Activated CD8-positive, alpha-beta T cell treated with anti-CD3 and anti-CD28 coated beads for 36 hours (primary cell): ENCODE measurements at places on chromosomes 3 and 15.

DNA sequence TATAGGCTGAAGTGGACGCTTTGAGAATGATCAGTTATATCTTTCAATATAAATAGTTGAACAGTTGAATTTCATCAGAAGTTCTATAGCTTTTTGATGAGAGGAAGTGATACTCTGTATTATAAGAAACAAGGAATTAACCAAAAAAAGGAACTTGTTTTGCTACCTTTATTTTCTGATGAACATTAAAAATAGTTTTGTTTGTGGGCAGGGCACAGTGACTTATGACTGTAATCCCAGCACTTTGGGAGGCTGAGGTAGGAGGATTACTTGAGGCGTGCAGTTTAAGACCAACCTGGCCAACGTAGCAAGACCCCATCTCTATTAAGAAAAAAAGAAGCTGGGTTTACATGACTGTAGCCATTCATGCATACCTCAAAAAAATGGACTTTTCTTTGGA is 16.7 kb downstream of the BLOC1S6 start:
- no peak for DNase-seq

DNA sequence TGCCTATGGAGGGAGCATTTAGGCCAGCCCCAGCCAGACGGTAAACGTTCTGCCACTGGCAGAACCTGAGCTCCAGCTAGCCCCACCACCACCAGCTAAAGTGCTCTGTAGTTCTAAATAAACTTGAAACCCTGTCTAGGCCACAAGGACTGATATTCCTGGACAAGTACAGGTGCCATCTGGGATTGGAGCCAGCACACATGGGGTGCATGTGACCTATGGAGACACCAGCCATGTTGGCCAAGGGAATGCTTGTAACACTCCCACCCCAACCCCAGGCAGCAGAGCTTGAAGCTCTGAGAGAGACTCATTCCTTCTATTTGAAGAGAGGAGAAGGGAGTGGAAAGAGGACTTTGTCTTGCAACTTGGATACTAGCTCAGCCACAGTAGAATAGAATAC is 284.5 kb upstream of the DCBLD2 start:
- no peak for DNase-seq

DNA sequence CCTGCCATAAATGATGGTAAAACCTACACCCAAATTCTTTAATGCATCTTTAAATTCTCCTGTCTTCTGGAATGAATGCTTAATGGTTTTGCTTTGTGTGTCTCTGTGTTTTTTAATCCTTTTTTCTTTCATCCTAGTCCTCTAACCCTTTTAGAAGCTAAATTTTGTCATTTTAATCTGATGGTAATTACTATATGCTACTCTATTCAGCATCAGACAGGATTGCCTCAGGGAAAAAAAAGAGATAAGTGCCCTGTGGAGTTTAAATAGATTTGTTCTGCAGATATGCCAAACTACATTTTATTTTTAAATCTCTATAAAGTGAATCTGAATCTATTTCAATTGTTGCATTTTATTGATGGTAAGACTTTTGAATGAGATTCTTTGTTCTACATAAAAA is 966.8 kb downstream of the NSUN3 start:
- DNase-seq: no peak

- DNase-seq: no peak
Measured at GRCh38 chr3:43400781-43401730, 114.7 kb downstream of the SNRK start.

DNA sequence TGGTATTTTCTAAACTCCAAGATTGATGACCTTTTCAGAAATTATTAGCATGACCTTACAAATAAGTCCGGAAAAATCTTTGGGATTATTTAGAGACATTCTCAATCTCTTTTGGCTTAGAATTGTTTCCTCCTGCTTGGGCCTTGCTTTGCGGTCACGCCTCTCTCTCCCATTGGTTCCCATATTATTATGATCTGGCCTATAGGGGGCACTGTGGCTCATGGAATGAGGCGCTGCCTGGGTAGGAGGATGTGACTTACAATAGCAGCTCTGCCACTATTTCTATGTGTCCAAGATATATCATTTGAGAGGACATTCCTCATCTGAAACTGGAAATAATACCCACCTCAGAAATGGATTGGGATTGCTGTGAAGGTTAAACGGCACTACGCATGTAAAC is 464.9 kb downstream of the MFSD1 start:
- peak; percentile 32 for DNase-seq

DNA sequence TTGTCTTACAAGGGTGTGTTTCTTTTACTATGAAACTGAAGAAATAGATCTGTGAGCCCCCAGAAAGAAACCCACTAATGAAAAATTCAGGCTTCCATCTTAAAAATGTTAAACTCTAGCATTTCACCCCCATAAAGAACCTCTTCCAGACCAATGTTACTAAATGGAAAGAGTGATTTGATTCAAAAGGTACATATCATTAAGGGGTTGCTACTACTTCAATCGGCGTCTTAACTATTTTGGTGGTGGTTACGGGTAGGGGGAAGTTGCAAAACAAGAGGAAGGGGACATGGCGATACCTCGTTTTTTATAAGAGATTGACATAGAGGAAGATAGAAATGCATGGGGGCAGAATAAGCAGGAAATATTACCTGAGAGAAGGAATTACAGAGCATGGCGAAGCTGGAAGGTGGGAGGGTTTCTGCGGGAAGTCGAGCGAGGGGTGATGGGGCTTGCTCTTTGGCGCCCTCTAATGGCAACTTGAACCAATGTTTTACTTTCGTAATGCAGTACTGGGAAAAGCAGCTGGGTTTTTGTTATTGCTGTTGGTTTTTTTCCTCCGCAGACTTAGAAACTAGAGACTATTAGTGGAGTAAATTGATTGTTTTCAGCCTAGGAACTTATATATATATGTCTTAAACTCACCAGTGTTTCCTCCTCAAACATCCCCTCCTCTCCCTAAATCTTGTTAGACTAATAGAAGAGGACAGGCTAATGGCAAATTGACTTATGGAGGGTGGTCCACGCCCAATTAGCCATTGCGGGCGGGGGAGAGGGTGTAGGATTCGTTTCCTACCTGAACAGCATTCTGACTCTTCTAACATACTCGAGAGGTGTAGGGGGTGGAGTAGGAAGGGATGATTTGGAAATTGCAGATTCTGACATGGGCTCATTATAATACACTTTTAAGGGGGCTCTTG is 11.3 kb upstream of the SOX2 start:
- peak; percentile 60 for DNase-seq

DNA sequence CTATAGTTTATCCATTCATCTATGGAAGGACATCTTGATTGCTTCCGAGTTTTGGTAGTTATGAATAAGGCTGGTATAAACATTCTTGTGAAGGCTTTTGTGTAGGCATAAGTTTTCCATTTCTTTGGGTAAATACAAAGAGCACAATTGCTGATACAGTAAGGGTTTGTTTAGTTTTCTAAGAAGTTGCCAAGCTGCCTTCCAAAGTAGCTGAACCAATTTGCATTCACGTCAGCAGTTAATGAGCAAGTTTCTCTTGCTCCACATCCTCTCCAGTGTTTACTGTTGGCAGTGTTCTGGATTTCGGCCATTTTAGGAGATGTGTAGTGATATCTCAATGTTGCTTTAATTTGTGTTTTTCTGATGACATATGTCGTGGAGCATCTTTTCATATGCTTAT is 34.2 kb downstream of the GABRA5 start:
- no peak for DNase-seq

DNA sequence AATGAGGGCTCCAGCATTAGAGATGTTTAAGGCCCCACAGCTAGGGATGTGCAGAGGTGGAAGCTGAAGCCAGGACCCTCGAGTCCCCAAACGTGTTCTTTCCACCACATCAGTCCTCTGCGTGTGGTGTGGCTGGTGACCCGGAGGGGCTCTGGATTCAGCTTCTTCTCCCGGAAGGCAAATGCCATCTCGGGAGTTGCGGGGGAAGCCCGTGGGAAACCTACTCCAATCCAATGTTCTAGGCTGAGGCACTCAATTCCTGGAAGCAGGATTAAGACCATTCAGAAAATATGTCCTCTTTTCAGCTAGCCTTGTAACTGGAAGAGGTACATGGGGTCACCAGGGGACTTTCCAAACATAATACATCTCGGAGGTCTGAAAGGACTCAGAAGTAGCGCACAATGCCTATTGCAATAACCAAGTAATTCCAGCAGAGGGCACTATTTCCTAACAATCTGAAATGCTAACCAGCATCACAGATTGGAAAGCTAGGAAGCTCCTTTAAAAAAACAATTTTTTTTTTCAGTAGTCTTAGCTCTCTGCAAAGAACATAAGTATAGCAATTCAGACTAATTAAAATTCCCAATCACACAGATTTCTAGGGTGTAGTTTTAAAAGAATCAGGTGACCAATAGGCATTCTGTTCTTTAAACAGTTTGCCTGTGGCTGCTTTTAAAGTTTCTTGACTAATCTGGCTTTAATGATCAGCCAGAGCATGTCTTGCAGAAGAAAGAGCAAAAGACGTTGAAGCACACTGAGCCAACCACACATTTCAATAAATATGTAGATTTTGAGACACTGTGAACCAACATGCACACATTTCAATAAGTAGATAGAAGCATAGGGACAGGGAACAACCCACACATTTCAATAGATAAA is 36.1 kb downstream of the BNC1 start:
- DNase-seq: peak; percentile 34

DNA sequence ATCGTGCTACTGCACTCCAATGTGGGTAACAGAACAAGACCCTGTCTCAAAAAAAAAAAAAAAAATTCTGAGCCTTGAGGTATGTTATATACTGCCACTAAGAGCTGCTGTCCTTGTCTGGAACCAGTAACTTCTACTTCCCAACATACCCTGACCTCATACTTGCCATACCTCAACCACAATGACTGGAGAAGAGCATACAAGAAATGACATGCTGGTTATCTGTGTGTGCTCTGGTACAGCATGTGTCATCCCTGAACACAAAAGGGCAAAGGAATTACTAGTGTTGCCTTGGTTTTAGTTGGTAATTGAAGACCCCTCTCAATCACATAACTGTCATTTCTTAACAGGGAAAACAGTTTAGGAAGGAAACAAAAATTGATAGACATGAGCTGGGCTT is 54.5 kb downstream of the MRPS25 start:
- no peak for DNase-seq

- DNase-seq: peak; percentile 79
Measured at GRCh38 chr3:49906073-49906743, 2.5 kb upstream of the MST1R start.

DNA sequence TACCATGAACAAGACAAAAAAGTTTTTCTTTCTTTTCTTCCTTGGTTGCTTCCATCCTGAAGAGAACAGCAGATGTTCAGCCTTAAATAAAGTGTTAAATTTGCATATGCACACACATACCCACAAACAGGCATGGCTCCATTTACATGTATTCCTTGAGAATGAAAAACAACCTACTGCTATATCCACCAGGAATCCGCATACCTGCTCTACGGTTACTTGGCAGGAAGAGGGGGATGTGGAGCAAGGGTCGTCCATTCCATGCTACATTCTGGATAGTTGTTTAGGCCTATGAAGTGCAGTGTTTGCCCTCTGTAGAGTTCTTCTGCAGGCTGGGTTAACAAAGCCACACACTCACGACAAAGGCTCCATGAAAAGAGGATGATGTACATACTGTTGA is 322.8 kb downstream of the KCNH8 start:
- no peak for DNase-seq

DNA sequence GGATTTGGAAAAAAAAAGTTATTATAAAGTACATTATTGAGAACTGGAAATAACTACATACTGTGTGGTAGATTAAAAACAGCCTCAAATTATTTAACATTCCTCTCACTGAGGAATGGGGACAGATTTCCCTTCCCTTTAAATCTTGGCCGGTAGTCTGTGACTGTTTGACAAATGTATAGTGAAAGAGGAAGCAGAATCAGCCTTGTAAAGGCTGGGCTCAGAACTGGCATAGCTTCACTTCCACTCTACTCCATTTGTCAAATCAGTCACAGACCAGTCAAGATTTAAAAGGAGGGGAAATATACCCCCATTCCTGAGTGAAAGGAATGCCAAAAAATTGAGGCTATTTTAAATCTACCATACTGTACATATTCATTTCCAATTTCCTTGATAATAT is 18.2 kb upstream of the B4GALT4 start:
- DNase-seq: no peak

- no peak for DNase-seq
Measured at GRCh38 chr15:58875343-58875742, 58.1 kb downstream of the SLTM start.

DNA sequence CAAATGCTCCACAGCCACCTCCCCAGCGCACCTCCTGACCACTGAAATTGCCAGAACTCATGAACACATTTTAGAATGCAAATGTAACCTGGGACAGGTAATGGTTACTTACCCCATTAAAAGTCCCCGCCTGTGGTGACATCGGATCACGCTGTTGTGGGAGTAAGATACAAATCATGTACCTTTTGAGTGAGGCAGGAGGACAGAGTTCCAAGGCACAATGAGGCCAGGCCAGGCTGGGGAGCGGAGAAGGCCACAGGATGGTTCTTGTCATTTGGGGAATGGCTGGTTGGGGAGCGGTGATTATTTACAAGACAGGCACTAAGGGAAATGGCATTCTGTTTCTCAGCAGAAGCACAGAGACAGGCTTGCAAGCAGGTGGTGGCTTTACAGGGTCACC is 490.0 kb downstream of the EDEM1 start:
- no peak for DNase-seq

- DNase-seq: no peak
Measured at GRCh38 chr15:34362047-34362773, 4.8 kb downstream of the LPCAT4 start.

GRCh38 chr3:37174532-37175126 is at the start of gene LRRFIP2:
LRRFIP2 (minus strand) TSS chr3:37174582; CDS start chr3:37148983, 25,599 bp downstream.
- peak; percentile 49 for DNase-seq

GRCh38 chr3:58217209-58217811 is 6.5 kb upstream of the DNASE1L3 start:
- peak; percentile 74 for DNase-seq

GRCh38 chr3:10187290-10187876 is 22.7 kb downstream of the IRAK2 start:
- no peak for DNase-seq
